H4 (cell line): ENCODE measurements at places on chromosomes 3 and 15. TPM values are rescaled to one million over a fixed set of nuclear protein-coding genes. Genes with fewer than 3 reads are reported as not detected.

The PAQR5 gene
- total RNA-seq = 2.3 and 5.7 TPM in 2 replicates

The ZPLD1 gene
- total RNA-seq = 0.06 TPM in 1 of 2 replicates, not detected in the other

The EXD1 gene
- total RNA-seq = 0.12 TPM in 1 of 2 replicates, not detected in the other

The LRRIQ4 gene
- not detected in 2 replicates for total RNA-seq

The C3orf85 gene
- total RNA-seq = not detected in 2 replicates

The PLD1 gene
- total RNA-seq = 14.4 and 19.0 TPM in 2 replicates

The TMEM40 gene
- 0.10 TPM in 1 of 2 replicates, not detected in the other for total RNA-seq

The GALK2 gene
- total RNA-seq = 59.4 and 63.8 TPM in 2 replicates

The GABRB3 gene
- total RNA-seq = 14.4 and 21.1 TPM in 2 replicates

The TMEM42 gene
- 4.3 and 5.4 TPM in 2 replicates for total RNA-seq

The PLA2G4E gene
- not detected in 2 replicates for total RNA-seq

The TPRG1 gene
- total RNA-seq = 0.35 and 1.8 TPM in 2 replicates

The STIMATE gene
- 4.0 and 5.0 TPM in 2 replicates for total RNA-seq

The OXSR1 gene
- total RNA-seq = 11.6 and 13.7 TPM in 2 replicates

The C2CD4A gene
- total RNA-seq = not detected in 2 replicates

The TNNC1 gene
- 1.3 TPM in 1 of 2 replicates, not detected in the other for total RNA-seq

The SLC22A14 gene
- total RNA-seq = not detected in 2 replicates

The NEK10 gene
- total RNA-seq = 1.8 and 1.9 TPM in 2 replicates
